ENCODE measurements at places on chromosomes 7 and 10.

GRCh38 chr7:34087892-34088891, 182.9 kb downstream of the BMPER start:
- DNase-seq, result no peak

GRCh38 chr10:37146443-37146842, 21.0 kb downstream of the ANKRD30A start:
- peak; percentile 4 for DNase-seq

DNA sequence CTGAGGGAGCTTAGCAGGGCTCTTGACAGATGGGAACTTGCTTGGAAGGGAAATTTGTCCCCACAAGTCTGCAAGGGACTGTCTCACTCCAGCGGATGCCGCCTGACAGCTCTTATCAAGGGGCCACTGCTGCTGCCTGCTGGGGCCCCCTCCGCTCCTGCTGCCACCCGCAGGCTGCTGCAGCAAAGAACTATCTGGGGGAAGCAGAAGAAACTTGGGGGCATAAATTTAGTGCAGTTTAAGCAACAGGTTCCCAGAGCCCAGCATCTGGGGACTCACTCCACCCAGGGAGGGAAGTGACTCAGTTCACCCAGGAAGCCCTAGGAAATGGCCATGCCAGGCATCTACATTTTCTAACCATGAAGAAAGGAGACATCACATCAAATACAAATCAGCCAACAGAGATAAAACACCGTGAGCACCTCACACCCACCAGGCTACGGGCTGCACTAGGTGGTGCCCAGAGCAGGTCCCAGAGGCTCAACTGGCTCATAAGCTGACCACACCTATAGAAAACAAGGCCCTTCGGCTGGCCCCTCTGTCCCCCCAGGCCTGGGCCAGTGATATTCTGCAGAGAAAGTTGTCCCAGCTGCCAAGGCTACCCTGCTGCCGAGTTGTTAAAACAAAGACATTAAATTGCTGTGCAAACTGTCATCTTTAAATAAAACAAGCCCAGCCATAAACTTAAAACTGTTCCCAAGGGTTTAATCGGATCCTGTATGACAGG, 3.7 kb downstream of the RGS10 start:
- DNase-seq, result peak; percentile 41

DNA sequence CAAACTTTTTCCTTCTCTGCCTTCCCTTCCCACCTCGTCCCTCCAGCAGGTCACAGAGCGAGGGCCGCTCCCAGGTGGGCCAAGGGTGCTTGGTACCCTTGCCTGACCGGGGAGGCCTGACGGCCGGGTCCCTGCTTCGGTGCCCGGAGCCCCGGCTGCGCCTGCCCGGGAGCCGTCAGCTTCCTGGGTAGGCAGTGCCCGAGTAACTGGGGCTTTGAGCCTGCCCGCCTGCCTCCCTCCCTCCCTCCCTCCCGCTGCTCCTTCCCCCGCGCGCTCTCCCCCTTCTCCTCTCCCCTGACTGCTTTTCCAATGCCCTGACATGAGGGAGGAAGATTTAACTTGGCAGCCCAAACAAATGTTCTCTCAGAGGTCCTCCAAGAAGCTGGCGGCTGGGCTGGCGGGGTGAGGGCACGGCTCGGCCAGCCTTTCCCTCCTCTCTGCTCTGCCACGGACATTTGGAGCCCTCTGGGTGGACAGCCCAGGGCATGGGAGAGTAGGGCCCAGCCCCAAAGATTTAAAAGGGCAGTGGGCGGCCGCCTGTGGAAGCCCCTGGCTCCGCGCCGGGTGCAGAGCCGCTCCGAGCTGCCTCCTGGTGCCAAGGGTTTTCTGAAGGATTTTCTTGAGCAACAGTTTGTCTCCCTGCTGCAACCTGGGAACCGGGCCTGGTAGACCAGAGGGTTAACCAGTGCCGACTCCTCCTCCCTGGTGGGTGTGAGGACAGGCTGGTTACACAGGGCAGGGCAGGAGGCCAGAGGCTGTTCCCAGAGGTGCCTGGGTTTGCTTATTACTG, 2.0 kb downstream of the ZMIZ1 start:
- peak; percentile 97 for DNase-seq

DNA sequence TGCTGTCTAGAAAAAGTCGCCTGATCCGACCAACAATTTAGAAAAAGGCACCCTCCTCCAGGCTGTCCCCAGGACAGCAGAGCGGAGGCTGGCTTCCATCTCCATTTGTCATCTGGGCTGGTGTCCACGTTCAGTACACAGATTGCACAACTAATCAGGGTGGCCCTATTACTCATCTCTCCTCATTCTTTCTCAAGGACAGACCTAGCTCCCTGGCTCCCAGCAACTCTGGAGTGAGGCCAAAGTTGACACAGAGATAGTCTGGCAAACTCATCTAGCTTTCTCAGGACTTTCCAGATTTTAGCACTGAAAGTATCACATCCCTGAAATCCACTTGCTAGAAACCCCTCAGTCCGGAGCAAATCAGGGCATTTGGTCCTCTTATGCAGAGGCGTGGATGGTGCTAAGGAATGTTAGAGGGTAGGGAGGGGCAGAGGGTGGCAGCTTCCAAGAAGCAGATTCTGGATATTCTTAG, 75.1 kb downstream of the DNAH11 start:
- peak; percentile 83 for DNase-seq

DNA sequence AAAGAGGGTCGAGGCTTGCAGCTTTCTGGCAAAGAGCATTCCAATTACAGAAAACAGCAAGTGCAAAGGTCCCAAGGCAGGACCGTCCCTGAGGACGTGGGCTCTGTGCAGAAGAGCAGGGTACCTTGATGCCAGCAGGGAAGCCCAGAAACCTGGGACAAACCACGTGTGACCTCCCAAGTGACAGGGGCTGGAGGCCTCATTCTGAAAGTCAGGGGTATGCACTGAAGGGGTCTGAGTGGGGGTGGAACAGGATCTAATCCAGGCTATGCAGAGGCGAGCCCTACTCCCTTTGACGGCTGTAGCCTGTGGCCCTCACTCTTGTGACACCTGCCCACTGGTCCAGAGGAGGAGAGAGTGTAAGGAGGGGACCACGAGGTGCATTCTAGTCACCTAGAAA, 22.9 kb downstream of the TMEM273 start:
- no peak for DNase-seq

DNA sequence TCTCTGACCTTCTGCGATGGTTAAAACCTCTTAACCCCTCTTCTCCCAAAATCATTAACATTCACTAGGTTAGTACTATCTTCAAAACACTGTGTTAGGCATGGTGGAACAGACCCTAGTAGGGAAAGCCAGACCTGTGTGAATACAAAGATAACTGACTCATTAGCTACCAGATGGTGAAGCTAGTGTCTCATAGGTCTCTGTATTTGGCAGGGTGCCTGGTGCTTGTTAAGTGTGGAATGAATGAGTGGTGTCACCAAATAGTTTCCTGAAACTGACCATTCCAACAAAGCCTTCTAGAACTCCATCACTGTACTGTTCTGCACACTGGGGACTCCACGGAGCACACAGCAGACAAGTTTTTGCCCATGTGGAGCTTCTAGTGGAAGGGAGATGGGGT, 27.7 kb upstream of the TM9SF3 start:
- DNase-seq, result peak; percentile 23

DNA sequence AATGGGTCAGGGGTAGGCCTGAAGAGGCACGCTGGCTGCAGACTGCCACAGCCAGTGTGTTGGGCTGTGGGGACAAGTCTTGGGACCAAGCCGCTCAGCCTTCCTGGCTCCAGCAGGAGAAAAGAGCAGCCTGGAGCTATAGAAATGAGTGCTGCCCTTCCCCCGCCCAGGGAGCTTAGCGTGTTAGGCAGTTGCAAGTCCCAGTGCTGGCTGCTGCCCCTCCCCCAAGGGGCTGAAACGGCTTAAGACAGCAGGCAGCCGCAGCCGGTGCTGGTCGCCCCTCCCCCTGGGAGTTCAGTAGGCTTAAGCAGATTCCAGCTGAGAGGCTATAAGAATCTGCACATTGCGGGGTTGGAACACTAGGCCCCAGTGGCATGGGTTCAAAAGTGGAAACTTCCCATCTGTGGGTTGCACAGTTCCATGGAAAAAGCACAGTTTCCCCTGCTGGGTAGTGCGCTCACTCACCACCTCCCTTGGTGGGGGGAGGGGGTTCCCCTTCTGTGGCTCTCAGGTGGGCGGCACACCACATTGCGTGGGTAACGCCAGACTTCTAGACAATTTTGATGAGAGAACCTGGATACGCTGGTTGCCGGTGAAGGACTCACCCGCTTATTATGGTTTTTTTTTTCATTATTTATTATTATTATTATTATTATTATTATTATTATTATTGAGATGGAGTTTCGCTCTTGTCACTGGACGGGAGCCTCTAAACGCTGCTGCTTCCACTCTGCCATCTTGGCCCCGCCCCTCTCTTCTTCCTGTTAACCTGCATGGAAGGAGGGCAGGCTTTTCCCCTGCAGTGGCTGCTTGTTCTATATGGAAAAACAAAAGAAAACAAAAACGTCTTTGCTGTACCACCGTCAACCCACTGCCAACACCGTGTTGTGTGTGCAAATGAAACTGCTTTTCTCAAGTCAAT, 151.1 kb downstream of the CXCL12 start:
- DNase-seq, result no peak

DNA sequence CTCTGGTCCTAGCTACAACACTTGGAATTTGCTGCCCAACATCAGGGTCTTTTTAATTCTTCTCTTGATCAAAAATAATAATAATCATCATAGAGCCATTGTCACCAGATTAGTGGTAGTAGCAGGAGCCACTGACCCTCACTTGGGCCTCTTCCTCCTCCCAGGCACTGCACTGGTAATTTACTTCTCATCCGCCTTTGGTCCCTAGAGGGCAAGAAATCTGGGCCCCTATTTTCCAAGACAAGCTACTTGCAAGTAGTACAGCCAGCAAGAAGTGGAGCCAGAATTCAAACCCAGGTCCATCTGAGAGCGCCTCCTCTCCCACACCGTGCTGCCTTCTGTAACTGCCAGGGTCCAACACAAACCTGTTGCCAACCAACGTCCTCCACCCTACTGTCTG, 121.2 kb downstream of the SPDYE5 start:
- DNase-seq, result no peak

GRCh38 chr10:70974920-70975319, 86.6 kb upstream of the PCBD1 start:
- no peak for DNase-seq

DNA sequence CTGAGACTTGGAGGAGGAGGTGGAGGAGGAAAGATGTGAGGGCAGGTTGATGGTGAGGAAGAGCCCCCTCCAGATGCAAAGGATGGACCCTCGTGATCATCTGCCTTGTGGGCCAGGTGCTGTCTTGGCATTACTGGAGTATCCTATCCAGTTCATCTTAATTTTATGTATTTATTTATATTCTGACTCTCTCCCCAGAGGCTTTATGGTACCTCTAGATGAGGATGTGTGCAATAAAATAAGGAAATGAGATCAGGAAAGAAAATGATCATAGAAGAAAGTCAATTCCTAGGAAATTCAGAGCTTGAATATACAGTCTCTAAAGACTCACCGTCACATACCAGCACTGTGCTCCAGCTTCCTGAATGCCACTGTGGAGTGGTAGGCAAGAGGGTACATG, 94.1 kb downstream of the LRRC18 start:
- DNase-seq, result no peak

DNA sequence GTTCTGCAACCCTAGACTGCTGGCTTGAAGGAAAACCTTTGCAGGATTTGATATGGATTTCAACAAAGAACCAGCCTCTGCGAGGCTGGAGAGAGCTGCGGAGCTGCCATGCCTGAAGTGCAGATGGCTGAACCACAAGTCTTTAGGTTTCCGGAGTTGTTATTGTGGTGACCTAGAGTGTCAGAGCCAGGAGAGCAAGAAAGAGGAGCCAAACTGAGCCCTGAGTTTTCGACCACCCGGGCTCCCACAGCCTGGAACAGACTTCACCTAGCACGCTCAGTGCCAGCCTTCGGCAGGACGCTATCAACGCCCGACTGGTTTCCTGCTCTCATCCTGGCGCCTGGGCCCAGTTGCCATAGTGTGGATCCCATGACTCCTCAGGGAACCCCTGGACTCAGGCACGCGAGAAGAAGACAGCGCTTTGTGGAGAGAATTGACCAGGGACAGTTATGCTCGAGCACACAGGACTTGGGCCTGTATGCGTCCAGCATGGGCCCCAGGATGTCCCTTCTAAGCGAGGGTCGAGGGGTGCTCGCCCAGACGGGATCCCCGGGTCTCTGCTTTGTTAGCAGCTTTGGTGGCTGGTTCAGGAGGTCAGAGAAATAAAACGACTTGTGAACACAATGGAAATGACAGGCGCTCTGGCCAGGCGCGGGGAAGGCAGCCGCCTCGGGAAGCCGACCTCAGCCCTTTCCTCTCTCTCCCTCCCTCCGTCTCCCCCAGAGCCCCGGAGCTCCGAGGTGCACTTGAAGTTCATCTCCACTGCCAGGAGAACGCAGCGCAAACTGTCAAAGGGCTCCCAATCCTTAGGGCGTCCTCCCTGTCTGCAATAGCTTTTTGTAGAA, 1.8 kb upstream of the GAD2 start:
- DNase-seq, result no peak

GRCh38 chr10:9069136-9069535, 1014.6 kb downstream of the GATA3 start:
- DNase-seq, result no peak

DNA sequence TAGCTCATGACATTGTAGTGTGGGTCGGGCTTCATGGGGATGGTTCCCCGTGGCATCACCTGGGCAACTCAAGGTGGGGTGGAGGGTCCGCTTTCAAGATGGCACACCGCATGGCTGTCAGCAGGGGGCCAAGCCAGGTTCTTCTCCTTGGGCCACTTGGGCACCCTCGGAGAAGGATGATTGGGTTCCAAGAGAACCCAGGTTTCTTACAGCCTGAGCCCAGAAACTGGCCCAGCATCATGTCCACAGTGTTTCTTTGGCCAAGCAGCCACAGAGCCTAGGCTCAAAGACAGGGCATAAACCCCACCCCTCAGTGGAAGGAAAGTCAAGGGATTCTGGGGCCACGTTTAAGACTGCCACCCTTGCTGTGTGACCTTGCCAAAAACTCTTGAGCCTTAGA, 110.6 kb downstream of the PTPN20 start:
- DNase-seq, result no peak

DNA sequence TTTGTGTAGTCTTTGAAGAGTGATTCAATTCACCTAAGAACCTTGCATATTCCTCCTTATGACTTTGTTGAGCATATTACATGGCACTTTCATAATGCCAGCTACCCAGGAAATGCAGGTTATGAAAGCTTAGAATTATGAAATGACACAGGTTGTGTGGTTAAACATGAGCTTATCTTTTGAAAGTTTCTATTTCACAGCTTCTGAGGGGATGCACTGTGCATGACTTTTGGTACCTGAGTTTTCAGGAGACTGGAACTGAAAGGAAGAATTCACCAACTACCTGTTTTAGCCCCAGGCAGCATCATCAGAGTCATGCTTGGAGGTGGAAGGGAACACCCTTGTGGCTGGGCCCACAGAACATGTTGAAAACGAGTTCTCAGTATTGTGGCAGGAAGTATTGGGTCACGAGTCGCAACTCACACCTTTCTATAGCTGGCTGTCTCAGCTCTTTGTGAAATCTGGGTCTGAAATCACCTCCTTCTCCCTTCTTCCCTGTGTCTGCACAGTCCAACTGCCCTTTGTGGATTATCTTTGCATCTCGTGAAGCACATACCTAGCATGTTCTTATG, 228.2 kb downstream of the PTEN start:
- DNase-seq, result no peak

GRCh38 chr10:21747809-21748208, 213.8 kb downstream of the MLLT10 start:
- DNase-seq, result no peak

- peak; percentile 86 for DNase-seq
These were observed 52.1 kb downstream of the GNAI1 start for GRCh38 chr7:80186721-80187120.

Data from LNCaP clone FGC (cell line).